ENCODE measurements at places on chromosomes 5 and 9.

GRCh38 chr9:87910821-87911220, 6.9 kb upstream of the SPATA31C1 start:
- DNase-seq: no peak

- no peak for DNase-seq
These were observed 181.6 kb downstream of the EPB41L4A start for GRCh38 chr5:112237456-112237855.

- peak; percentile 25 for DNase-seq
These were observed 111.9 kb downstream of the ROR2 start for GRCh38 chr9:91837981-91838731.

- DNase-seq: peak; percentile 83
These were observed 19.5 kb downstream of the TTC33 start for GRCh38 chr5:40736103-40736875.

GRCh38 chr5:168286386-168286785, 5.1 kb upstream of the WWC1 start:
- DNase-seq: no peak

DNA sequence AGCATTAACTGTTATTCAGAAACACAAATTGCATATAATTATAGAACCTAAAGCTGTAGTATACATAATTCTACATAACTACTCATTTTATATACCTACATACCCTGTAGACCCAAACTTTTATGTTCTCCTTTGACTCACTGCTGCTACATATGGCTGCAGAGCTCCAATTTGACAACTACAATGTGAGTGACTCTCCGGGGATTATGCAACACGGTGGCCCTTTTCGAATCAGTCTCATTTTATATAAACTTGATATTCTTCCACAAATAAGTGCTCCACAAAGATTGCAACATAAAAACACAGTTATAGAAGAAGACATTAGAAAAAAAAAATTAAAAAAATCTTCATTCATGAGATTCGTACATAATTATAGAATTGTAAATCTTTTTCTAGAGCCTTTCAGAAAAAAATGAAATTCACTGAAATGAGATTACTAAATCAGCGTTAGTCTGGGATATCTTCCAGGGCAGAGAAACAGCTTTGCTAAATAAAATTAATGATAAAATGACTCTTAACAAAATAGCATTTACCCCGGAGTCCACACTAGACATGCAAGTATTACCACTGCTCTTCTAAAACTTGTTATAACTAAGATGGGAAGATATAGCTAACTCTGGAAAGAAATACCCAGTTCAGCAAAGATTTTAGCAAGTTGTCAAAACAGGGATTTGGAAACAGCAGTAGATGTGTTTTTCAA, 52.6 kb downstream of the SRFBP1 start:
- no peak for DNase-seq

DNA sequence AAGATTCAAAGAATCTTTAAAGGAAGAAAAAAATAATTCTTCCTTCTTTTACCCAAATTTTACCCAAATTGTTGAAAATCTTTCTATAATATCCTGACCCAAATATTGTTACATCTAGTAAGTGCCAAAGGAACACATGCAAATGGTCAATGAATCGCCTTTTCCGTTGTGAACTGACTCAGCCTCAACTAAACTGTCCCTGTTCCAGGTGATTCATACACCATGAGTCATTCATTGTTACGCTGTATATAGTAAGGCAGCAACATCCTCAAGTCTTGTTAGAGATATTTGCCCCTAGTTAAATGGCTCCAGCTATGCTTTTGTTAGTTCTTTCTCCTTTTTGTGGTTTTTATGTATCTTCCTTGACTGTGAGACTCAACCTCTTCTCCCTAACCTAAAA, 9.7 kb downstream of the PTGER4 start:
- DNase-seq: no peak

DNA sequence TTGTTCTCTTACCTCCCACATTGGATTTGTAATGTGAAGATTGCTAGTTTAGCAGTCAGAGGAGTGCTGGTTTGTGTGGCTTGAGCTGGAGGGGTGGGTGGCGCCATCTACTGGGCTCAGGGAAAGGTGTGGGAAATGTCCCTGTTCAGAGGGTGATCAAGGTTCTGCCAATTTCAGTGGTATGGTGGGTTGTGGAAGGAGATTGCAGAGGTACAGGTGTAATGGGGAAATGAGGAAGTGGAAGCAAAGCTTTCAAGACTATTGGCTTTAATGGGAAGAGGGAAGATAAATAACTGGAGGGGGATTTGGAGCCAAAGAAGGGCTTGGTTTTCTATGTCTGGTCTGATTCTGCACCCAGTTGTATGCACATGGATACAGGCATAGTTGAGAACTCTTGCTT, 76.4 kb downstream of the OSMR start:
- DNase-seq: peak; percentile 53

DNA sequence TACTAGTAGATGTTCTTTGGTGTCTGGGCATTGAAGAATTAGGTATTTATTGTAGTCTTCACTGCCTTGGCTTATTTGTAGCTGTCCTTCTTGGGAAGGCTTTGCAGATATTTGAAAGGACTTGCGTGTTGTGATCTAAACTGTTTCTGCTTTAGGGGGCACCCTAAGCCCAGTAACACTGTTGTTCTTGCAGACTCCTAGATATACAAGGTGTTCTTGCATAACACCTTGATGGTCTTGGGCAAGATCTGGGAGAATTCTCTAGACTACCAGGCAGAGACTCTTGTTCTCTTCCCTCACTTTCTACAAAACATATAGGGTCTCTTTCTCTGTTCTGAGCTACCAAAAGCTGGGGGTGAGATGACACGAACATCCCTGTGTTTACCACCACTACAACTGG, 179.1 kb downstream of the FAM170A start:
- no peak for DNase-seq

DNA sequence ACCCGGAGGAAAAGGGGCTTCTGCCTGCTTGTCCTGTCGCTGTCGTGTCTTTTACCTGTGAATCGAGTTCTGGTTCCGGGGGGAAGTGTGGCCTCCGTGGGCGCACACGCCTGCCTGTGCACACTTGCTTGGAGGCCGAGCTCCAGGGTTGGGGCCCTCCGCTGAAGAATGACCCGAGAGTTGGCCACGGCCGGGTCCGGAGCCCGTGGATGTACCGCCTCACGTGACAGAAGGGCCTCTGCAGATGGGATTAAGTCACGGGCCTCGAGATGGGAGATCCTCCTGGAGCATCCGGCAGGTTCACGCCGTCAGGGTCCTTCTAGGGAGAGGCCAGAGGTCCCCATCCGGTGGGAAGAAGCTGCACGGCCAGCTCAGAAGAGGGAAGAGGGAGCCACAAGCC, 81.0 kb downstream of the KCNT1 start:
- no peak for DNase-seq

- DNase-seq: no peak
These were observed 59.5 kb upstream of the ERCC6L2 start for GRCh38 chr9:95815961-95816360.

DNA sequence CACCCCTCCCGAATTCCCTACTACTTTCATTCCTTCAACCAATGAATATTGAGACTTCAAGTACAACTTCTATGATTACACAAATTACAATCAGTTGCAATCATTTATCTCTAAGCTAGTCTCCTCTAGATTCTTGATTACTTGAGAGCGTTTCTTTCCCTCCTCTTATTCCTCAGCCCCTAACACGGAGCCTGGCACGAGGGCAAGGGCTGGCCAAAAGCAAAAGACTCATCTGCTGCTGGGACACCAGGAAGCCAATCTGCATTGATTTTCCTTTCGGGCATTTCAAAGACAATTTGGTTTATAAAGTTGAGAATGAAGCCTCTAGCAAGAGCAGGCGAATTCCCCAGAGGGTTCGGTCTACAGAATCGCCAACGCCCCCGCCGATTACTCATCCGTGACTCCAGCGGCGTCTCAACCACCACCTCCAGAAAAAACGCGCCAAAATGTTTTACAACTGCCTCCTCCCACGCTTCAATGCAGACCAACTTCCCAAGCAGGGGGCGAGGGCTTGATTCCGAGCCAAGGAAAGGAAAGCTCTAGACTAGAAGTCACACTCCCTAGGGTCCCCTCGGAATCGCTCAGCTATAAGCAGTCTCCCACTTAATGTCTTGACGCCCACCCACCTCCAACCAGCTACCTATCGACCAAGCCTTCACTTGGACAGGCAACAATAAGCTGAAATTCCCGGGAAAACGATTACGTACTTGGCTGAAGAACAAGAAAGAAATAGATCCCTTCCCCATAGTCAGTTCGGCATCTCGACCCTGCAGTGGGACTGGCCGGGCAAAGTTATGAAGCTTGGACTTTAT, 1.5 kb downstream of the PCSK1 start:
- no peak for DNase-seq

DNA sequence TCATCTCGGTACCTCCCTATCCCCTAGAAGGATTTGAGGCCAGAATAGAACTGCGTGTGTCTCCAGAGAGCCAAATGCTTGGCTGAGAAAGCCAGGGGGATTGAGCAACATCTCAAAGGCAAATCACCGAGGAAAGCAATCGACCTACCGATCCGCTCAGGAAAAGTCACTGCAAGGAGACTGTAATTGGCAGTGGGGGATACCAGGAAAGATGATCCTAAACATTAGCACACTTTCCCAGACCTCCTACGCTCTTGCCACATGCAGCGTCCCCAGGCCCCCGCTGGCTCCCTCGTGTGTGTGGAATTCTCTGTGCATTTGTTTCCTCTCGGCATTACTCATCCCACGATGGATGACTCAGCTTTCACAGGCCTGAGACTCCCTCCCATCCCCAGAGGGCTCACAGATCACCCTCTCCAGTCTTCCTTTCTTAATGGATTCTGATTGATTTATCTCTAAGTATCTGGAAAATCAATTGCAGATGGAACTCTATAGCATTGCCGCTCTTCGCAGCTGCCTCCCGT, 82.2 kb upstream of the ICE1 start:
- no peak for DNase-seq

- DNase-seq: no peak
These were observed at the start of gene CD14 for GRCh38 chr5:140633021-140633471. Gene CD14, minus strand, starts transcription at chr5:140633175. Its CDS starts 104 bp downstream, at chr5:140633071.

DNA sequence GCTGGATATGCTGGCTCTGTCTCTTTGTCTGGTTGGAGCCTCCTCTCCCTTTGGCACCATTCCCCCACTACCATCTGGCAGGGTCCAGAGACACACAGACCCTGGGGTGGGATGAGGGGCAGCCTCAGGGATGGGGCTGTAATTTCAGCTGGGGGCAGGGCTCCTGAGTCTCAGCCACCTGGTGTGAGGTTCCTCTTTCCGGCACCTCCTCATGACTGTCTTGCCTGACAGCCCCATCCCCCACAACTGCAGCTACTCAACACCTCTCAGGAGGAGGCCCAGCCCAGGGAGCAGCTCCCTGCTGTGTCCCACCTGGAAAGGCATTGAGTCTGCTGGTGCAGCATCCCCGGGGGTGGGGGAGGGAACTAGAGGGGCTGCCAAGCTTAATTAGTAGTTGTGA, 11.7 kb upstream of the RPS14 start:
- DNase-seq: peak; percentile 82

- no peak for DNase-seq
These were observed 121.3 kb downstream of the RASGRF2 start for GRCh38 chr5:81081461-81081835.

GRCh38 chr5:73499187-73499586, 945 bp downstream of the BTF3 start:
- peak; percentile 15 for DNase-seq

- no peak for DNase-seq
These were observed 101.1 kb downstream of the RGS3 start for GRCh38 chr9:113564498-113565237.

DNA sequence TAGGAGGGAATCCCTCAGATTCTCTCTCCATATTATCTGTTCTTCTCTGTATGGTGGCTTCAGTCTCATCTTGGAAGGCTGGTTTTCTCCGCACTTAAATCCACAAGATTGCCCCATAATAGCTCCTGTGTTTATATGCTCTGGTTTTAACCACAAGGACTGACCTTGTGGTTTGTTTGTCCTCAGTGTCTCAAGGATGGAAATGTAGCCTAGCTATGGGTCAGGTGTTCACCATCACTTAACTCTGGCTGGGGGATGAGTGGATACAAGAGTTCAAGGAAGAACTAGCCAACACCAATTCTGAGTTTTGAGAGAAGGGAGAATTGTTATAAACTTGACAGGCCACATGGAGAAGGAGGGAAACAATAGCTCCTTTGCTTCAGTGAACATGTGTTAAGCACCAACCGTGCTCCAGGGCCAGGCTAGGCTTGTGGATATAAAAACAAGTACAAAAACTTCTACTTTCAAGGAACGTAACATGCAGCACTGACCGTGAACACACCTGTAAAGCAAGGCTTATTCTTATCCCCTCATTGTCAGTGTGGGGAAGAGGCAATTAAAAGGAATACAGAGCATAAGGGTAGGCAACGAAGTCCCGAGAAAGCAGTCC, 75.6 kb upstream of the VLDLR start:
- DNase-seq: no peak

GRCh38 chr5:77491783-77492652, at the start of gene WDR41:
Gene WDR41, minus strand, starts transcription at chr5:77492316. Its CDS starts 96 bp downstream, at chr5:77492220.
- peak; percentile 95 for DNase-seq

DNA sequence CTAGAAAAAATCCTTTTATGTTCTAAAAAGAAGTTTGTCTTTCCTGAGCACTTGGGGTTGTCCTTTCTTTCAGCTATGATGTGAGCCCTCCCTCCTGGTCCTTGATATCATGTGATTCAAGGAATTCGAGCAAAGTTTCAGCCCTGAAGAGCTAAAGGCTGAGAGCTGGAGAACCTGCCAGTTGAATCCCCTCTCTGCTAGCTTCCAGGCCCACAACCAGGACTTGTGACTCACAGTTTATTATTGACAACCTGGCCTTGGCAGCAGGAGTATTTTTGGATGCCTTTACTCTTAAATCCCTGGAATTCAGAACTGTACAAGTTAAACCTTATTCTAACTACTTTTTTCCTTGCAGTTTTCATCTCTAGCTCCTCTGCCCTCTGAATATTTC, 182.8 kb downstream of the SPOCK1 start:
- DNase-seq: no peak

DNA sequence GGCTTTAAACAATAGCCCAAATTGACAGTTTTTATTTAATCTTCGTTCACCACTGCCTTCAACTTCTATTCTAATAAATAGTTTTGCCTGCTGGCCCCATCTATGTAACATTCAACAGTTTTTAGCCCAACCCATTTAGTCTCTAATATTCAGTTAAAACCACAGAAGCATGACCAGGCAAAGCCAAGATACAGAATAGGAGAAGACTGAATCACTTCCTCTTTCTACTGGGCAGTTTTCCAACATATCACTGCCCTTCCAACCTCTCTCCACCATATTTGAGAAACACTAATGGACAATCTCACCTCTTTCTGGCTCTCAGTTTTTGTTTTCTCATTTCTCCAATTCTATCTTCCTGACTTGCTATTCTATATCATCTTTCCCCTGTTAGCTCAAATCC, 352.9 kb downstream of the DNAH5 start:
- DNase-seq: no peak

DNA sequence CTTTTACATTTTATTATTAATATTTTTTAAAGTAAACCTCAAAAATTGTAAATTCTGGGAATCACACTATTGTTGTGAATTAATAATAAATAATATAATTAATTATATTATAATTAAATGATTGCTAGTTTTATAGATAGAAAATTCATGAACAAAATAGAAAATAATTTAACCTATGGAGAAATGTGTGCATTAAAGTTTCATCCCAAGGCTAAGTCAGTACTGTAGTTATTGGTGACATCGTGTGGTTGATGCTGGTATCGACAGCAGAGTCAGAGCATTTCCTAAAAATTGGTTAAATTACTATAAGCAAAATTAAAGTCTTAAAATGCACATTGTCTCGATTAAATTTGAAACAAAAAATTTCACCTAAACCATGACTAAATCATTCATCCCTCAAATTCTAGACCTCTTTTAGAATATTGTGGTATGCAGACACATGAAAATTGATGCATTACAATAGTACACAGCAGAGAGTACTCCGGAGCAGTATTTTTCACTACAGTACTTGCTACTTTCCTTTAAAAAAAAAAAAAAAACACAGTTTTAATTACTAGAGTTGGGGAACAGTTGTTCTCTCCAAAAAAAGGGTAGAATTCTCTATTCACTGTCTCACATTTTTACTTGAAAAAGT, 73.9 kb downstream of the RORB start:
- peak; percentile 55 for DNase-seq

All from NAMALWA (cell line).